ENCODE measurements at places on chromosomes 6 and 20.

GRCh38 chr6:11350294-11350693, 117.8 kb upstream of the NEDD9 start:
- DNase-seq: no peak

- DNase-seq: no peak
Measured at GRCh38 chr20:217266-217665, 9.8 kb upstream of the DEFB129 start.

DNA sequence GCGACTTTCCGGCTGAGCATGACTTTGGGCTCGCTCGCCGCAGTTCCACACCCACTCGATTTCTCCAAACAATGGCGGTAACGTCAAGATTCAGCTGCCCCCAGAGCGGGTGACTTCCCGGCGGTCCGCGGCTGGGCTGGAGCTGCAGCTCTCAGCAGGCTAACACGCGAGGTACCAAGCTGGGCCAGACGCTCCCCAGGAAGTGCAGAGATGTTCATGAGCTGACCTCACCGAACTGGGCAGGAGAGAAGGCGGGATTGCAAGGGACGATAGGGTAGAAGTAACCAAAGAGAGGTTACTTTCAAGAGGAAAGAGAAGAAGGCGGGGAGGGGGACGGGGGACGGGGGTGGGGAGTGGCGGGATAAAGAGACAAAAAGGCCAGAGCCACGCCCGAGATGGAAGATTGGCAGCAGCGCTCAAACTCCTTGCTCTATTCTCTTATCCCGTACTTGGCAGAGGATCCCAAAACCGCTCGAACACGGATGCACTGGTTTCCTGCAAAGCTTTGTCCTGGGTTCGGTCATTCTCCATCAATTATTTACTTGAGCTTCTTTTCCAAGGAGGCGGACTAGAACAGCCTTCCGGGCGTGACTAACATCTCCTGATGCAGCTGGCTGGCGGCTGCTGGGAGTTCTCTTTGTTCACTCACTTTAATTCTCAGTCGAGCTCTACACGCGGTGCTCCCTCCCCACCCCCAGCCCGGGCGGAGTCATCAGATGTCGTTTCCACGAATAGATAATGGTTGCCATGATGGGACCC, at the start of gene MTCL3:
Gene MTCL3 (minus strand): TSS at position 626 of the 759 bp plus-strand sequence.
- no peak for DNase-seq

GRCh38 chr6:73585566-73586415, 65.0 kb upstream of the EEF1A1 start:
- DNase-seq: no peak

DNA sequence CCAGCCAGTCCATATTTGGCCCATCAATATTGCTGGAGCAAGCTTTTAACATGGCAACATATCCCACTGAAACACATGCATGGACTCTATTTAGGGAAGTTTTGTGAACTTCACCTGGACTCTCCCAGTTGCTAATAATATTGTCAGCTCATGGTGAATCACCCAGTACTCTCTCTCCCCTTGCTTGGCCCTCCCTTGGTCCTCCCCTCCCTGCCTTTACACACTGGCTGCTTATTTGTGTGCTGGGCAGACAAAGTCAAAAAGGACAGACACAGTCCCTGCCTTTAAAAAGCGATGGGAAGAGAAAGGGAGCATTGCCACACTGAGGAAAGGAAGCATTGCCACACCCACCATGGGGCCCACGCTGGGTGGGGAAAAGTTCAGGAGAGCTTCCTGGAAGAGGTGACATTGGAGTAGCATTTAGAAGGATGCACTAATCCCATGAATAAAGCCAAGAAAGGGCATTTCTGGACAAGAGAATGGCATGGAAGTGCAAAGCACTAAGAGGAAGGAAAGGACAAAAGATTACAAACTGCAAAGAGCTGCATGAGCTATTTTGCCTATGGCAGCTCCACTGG, 143.4 kb upstream of the EXOC2 start:
- no peak for DNase-seq

GRCh38 chr20:52049001-52049731, 142.4 kb downstream of the ZFP64 start:
- DNase-seq: no peak

Data from stimulated activated CD8-positive, alpha-beta memory T cell treated with anti-CD3 and anti-CD28 coated beads, Interleukin-12 subunit alpha, Interleukin-12 subunit beta, amount 100 ng/mL, for 1 hour (primary cell).